Stimulated activated CD4-positive, alpha-beta T cell treated with anti-CD3 and anti-CD28 coated beads, Interleukin-15, amount 100 ng/mL, for 1 hour (primary cell): ENCODE measurements at places on chromosomes 12 and 14.

- DNase-seq: no peak
Measured at GRCh38 chr14:36975834-36976233, 196.6 kb downstream of the SLC25A21 start.

DNA sequence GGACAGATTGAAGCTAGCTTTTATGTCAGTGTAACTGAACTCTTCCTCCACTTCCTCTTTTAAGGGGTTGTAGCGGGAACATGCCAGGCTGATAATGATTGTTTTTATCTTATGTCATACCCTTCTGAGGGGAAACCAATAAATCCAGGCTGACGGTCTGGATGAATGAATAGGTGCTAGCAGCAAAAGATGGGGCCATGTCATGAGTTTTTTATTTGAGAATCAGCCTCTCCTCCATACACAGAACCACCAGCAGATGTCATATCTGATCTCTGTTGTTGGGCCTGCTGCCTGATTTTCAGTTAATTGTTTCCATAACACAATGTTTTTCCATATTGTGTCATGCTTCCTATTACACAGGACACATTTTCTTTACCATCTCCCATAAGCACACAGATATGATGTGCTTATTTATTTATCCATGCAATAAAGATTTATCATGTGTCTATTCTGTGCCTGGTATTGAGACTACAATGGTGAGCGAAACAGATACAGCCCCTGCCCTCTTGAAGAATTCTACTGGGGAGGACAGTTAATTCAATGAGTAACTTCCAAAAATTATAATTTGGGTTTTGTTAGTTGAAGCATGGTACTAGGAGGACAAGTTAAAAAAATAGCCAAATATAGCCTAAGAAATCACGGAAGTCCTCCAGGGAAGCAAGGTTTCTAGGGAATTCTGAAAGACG is 33.6 kb upstream of the CRY1 start:
- DNase-seq: no peak

DNA sequence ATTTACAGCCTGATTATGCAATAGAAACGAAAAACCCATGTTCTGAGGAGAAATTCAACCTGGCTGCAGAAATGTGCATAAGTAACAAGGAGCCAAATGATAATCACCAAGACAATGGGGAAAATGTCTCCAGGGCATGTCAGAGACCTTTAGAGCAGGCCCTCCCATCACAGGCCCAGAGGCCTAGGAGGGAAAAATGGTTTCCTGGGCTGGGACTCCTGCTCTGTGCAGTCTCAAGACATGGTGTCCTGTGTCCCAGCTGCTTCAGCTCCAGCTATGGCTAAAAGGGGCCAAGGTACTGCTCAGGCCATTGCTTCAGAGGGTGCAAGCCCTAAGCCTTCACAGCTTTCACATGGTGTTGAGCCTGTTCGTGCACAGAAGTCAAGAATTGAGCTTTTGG is 156.0 kb downstream of the SLC35F4 start:
- no peak for DNase-seq

DNA sequence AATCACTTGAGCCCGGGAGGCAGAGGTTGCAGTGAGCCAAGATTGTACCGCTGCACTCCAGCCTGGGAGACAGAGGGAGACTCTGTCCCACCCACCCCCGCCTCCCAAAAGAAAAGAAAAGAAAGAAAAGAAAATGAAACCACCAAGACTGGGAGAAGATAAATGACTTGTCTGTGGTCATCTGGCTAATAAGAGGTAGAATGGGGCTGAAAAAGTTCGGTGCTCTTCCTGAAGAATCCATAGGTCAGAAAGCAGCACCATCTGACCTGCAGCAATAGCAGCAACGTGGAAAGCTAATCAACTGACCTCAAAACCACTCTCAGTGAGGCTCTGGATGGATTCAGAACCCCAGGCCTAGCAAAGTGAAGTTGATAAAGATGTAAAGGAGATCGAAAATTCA is 25.2 kb downstream of the SSH1 start:
- DNase-seq: no peak
